ENCODE measurements at places on chromosomes 16 and 17.

- no peak for DNase-seq
These were observed at the start of gene USP22 for GRCh38 chr17:21042458-21043295. USP22 (minus strand) TSS chr17:21043011; CDS start chr17:21042835, 176 bp downstream.

DNA sequence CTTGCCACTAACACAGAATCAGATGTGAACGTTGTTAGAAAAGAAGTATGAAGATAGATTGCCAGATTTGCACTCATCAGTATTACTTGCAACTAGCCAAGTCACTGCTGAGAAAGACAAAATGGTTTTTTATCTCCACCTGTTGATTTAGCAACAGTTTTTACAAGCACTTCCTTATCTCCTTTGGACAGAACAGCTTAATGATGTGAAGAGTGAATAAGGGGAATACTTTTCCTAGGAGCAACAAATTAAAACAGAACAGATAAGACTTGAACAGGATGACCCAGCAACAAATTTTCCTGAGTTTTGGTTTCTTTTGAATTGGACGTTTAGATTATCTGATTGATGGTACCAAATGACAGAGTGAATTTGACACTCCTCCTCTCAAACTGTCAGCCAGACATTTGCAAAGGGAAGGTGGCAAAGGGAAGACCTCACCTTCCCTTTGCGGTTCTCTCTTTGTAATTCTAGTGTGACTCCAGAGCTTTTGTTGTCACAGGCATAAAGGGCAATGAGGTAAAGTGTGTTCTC, 130.6 kb downstream of the NLK start:
- DNase-seq, result no peak

DNA sequence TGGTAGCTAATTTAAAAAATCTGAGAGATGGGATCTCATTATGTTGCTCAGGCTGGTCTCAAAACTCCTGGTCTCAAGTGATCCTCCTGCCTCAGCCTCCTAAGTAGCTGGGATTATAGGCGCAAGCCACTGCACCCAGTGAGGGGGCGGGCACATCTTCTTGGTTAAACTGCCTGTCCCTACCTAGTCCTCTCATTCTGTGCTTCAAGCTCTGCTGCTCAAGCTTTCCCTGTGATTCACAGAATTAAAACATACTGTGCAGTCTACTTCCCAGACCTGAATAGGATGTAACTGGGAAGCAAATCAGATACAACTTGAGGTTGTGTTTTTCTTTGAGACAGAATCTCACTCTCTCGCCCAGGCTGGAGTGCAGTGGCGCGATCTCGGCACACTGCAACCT, 2.3 kb downstream of the MRPL38 start:
- DNase-seq, result no peak

- DNase-seq, result no peak
These were observed 118.8 kb upstream of the FOXF1 start for GRCh38 chr16:86391486-86391885.

DNA sequence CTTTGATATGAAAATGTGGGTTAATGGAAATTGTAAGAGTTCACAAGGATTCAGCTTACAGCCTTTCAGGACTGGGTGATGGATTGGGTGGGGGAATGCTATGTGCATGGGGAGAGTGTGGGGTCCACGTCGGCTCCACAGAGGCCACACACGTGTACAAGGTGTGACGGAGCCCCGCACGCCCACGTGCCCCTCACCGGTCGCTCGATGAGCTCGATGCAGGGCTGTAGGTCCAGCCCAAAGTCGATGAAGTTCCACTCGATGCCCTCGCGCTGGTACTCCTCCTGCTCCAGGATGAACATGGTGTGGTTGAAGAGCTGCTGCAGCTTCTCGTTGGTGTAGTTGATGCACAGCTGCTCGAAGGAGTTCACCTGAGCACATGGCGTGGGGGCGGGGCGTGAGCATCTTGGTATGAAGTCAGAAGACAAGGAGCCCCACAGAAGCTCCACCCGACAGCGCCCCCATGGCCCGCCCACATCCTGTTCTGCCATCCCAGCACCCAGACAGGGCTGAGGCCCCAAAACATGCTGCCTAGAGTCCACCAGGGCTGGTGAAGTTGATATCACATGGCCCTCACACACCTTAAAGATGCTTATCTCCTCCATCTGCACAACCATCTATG, 99.1 kb downstream of the MYH11 start:
- DNase-seq, result no peak

DNA sequence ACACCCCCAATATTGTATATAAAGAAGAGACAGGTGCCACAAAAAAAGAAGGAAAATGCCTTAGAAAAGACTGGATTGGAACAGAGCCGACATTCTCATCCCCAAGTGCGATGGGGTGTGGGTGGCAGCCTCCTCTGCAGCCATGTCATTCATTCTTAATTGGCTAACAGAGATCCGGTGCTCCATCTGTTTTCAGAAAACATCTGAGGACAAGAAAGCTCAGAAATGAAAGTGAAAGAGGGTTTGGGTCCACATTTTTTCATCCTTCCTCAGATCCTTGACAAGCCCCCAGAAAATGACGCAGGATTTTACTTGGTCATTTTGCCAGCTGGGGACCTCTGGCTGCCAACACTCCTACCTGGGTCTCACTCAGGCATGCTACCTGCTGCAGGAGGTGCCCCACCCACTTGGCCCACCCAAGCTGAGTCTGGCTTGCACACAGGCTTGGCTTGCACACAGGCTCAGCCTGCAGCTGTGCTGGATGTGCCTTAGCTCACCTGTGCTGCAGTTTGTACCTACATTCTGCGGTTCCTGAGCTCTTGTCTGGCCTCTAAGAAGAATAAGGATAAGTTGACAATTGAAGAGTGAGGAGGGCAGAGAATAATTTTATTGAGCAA, 21.9 kb downstream of the KIF2B start:
- no peak for DNase-seq

DNA sequence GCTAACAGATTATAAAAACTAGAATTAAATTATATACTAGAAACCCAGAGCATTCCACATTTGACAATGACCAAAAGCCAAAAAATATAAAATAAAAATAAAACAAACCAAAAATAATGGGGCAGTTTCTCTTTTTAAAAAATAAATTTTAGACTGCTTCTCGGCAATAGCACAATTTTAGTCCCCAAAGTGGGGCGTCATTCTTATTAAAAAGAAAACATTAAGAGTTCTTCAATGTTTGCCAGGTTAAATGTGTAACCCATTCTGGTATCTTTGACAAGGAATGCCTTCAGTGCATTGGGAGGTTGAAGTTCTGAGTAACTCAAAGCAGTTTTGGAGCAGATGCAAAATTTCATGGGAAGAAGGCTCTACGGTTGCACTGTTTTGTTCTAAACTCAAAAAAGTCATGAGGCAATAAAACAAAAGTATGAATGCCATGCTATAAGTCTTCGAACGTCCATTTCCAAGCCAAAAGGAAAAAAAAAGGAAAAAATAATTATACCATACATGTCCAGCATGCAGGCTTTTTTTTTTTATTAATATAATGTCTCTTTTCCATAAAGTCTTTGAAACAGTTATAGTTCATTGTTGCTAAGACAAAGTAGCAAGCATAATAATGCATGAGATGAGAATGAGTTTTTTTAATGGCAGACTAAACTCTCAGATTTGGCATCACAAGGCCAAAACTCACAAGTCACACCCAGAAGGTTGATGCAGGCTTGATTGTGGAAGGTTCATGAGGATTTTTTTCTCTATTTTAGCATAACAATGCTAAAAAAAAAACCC, 3.1 kb downstream of the MAF start:
- DNase-seq, result no peak

DNA sequence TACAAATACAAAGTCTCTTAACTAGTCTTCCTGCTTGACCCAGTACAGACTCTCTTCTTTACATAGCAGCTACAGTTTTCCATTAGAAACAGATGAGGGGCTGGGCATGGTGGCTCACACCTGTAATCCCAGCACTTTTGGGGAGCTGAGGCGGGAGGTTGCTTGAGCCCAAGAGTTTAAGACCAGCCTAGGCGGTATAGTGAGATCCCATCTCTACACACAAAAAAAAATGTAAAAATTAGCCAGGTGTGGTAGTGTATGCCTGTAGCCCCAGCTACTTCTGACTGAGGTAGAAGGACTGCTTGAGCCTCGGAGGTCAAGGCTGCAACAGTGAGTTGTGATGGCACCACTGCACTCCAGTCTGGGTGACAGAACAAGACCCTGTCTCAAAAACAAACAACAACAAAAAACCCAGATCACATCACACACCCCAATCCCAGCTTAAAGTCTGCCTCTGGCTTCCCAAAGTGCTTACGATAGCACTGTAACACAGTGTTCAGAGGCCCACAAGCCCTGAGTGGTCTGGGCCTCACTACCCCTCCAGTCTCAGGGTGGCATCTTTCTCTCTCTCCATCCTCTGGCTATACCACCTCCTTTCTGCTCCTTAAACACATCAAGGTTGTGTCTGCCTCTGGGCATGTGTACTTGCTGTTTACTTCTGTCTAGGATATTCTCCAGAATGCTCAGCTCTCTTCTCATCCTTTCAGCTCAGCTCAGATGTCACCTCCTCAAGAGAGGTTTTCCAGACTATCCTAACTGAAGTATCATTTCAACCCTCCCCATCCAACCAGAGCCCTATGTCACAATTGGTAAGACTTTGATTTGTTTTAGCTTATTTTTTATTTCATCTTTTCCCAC, 4.0 kb downstream of the MMD start:
- no peak for DNase-seq
